CD4-positive, alpha-beta memory T cell (primary cell): ENCODE measurements at places on chromosomes 4 and X. TPM values are rescaled to one million over a fixed set of nuclear protein-coding genes. Genes with fewer than 3 reads are reported as not detected.

Gene CAPN6
- total RNA-seq = not detected

Gene TRPC5OS
- total RNA-seq = not detected

Gene CPZ
- not detected for total RNA-seq

Gene POU4F2
- not detected for total RNA-seq

Gene LAMTOR3
- 24.2 TPM for total RNA-seq

- no peak for DNase-seq
Observed at GRCh38 chrX:106951230-106951629, 31.0 kb downstream of the CLDN2 start.

DNA sequence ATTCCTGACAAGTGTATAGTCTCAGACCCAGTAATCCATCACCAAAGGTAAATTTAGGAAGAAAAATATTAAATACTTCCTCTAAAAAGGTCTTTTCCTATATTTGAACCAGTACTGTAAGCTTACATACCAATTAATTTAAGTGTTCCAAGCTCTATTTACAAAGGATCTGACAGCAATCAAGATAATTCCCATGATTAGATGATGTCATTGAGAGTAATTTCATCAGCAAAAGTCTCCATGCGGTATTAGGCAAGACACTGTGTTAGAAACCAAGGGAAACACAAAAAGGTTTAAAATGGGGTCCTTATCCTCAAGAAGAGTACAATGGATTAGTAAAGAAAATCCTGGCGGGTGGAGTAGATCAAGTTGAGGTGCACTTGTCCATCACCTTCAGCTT is 198.5 kb downstream of the PRDM5 start:
- DNase-seq = no peak

DNA sequence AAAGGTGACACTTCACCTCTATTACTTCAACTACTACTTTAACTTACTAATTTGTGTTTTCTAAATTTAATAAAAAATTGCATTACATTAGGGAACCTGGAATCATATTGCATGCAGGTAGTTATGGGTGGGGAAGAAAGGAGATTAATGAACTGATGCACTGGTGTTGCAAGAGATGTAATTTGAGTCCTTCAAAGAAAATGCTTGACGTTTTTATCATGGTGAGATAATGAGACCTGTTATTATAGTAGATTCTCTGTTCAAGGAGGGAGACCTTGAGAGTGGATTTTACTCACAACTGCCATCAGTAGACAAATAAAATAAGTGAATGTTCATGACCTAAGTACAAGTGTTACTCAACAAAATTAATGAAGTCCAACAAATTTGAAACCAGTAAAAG is 26.4 kb upstream of the MED14 start:
- DNase-seq = no peak

DNA sequence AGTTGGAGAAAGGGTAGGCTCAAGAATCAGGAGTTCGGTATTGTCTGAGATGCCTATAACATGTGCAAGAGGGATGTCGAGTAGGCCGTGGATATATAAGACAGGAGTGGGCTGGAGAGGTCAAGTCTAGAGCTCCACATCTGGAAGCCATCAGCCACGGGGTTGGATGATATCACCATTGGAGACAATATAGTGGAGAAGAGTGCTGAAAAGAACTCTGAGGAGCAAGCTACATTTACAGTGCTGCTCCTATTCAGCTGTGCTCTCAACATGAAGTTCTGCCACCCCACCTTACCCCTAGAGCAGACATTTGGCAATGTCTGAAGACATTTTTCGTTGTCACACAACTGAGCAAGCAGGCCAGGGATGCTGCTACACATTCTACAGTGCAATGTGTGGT is 20.9 kb upstream of the PLAC1 start:
- DNase-seq = no peak

DNA sequence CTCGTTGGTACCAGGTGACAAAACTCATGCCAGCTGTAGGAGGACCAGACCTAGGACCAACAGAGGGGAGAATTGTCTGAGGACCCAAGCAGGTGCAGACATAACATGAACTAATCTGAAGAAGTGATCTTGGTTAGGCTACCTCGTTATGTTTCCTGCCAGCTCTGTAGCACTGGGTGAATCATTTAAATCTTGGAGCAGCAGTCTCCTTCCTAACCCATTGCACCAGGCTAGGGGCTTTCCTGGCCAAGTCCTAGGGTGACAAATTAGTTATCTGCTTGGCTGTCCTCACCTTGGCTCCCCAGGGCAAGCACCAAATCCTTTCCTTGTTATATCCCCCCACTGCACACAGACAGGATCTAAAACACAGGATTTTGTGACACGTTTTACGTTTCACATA is 87.8 kb downstream of the WWC2 start:
- no peak for DNase-seq

DNA sequence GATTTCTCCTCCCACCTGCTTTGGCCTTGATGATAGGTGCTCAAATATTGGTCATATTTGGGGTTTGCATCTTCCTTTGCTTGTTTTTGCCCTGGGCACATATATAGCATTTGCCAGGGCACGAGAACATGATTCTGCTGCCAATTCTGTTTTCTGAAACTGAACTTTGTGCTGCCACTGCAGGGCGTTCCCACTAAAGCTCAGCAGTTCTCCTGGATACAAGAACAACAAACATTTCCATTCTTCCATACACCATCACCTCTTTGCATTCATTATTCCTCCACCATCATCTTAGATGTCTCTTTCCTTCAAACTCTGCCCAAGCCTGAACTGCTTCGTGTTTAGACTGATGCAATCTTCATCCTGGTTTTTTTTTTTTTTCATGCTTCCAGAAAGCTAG is 36.3 kb upstream of the GATB start:
- DNase-seq = no peak

GRCh38 chr4:17322514-17322913 is 189.4 kb downstream of the QDPR start:
- no peak for DNase-seq

GRCh38 chr4:38752372-38752940 is 30.3 kb downstream of the TLR10 start:
- DNase-seq = no peak

GRCh38 chrX:130155564-130155963 is 10.1 kb downstream of the AIFM1 start:
- no peak for DNase-seq
